Neural crest cell (in vitro differentiated cells): ENCODE measurements at places on chromosomes 1 and 21.

- DNase-seq = no peak
These were observed 45.0 kb upstream of the HOOK1 start for GRCh38 chr1:59769736-59770095.

GRCh38 chr1:109816975-109817535 lies 53.3 kb upstream of the EPS8L3 start:
- no peak for DNase-seq

DNA sequence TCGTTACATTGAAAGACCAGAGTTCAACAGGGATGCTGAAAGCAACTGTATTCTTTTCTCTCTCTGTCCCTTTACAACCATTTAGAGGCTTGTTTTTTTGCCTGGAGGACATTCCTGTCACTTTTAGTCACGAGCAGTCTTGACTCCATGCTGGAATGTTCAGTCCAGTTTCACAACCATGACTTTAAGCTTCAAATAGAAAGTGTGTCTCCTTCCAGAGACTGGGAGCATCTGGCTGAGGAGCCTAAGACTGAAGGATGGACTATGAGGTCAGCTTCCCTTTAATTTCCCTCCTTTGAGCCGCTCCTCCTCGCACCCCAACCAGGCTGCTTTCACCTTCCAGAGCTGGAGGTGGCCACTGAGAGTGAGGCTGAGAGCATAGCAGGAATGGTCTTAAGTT lies 10.5 kb upstream of the RYR2 start:
- no peak for DNase-seq

DNA sequence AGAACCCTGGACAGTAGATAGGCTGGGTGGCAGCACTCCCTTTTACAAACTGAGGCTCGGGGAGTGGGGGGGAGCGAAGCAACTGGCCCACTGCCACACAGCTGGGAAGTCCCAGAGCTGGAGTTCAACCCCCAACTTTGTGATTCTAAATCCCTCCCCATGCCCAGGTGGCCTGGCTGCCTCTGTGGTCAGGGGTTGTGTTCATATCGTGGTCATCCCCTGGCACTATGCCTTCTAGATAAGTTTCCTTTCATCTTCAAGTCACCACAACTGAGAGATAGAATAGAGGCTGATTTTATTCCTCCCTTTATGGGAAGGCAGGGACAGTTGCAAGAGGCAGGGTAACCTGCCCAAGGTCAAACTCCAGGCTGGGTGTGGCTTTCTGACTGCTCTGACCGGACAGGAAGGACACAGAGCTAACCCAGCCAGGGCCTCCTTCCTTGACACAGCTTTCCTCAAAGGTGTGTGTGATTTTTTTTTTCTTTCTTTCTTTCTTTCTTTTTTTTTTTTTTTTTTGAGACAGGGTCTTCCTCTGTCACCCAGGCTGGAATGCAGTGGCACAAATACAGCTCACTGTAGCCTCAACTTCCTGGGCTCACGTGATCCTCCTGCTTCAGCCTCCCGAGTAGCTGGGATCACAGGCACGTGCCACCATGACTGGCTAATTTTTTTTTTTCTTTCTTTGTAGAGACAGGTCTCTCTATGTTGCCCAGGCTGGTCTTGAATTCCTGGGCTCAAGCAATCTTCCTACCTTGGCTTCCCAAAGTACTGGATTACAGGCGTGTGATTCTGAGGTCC lies 18.4 kb upstream of the TNFRSF1B start:
- DNase-seq = no peak

GRCh38 chr1:223129229-223129901 lies 13.7 kb downstream of the TLR5 start:
- DNase-seq = peak; percentile 87

DNA sequence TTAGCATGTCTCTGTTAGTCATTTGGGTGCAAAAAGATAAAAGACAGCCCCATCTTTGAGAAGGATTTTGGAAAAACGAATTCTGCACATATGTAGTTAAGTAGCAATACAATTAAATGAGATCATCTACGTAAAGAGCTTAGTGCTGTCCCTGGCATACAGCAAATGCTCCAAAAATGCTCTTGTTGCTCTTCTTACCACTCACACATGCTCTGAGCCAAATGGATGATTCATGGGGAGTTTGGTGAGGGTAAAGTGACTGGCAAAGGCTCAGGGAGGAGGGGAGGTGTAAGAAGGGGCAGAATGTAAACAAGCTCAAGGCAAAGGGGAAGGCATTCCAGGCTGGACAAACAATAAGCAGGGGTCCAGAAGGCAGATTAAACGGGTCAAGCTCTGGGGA lies 191.9 kb downstream of the AK5 start:
- DNase-seq = no peak

- no peak for DNase-seq
These were observed 89.7 kb upstream of the RUNX1 start for GRCh38 chr21:35138665-35139381.

GRCh38 chr1:245000872-245001188 lies 136.5 kb upstream of the HNRNPU start:
- DNase-seq = no peak

DNA sequence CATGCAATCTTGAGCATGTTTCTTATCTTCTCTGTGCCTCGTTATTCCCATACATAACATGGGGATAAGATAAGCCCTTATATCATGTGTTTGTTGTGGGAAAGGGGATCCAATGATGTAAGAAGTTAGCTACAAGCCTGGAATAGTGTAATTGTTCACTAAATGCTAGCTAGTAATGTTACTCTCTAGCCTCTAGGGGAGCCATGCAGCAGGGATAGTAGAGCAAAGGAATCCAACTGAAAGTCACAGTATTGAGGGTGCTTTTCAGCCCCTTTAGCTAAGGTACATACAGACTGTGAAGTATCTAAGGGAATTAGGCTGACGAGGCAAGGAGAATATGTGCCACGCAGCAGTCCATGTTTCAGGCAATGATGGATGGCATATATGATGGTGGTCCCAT lies 46.9 kb downstream of the IL23R start:
- DNase-seq = no peak

DNA sequence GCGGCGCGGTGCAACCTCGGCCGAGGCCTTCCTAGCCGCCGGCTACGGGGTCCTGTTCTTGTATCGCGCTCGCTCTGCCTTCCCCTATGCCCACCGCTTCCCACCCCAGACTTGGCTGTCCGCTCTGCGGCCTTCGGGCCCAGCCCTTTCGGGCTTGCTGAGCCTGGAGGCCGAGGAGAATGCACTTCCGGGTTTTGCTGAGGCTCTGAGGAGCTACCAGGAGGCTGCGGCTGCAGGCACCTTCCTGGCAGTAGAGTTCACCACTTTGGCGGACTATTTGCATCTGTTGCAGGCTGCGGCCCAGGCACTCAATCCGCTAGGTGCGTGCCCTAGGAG lies 379 bp downstream of the PPCS start:
- DNase-seq = peak; percentile 38

DNA sequence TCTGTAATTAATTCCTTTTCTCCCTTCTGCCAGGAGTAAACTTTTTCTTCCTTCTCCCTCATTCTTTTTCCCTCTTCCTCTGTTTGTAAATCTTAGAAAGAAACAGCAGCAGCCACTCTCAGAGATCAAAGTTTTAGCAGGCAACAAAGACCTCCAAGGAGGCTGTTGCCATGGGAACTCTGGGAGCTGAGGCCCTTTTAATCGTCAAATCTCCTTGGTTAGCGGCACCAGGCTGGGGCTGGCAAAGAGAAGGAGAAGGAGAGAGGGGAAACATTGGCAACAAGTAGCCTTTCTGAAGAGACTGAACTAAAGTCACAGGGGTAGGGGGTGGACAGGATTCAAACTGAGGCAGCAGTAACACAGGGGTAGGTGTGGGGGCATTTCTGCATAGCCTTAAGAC lies 25.2 kb downstream of the ILDR2 start:
- peak; percentile 33 for DNase-seq

GRCh38 chr1:37901191-37901892 lies 42.0 kb upstream of the MTF1 start:
- no peak for DNase-seq

GRCh38 chr1:100404821-100405220 lies 52.5 kb downstream of the CDC14A start:
- no peak for DNase-seq

DNA sequence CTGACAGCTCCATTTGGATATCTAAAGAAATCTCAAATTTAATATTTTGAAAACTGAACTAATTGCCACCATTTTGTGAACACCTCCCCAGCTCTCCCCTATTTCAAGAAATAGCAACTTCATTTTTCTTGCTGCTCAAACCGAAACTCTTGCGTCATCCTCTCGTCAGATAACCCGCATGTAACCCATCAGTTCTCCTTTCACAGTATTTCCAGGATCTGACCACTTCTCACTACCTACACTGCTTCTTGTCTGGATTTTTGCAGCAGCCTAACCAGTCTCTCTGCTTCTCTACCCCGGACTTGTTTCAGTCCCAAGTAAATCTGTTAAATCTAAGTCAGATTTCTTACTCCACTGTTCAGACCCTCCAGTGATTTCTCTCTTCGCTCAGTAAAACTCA lies 75.6 kb downstream of the MTR start:
- no peak for DNase-seq

DNA sequence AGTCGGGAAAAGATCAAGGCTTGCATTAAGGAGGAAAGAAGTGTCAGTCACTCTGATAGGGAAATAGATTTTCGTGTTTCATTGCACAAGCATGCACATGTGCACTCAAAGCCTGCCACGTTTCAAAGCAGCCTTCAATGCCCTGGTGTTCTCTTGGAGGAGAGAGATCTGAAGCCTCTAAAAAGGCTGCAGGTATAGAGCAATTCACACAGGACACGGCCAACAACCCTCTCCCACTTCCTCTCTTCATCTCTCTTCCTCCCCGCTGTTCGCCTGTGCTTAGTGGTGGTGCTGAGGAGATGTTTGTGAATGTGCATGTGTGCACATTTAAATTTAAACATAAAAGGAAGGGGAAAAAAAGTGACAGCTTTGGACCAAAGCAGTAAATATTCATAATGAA lies 117.7 kb downstream of the NUF2 start:
- no peak for DNase-seq

- no peak for DNase-seq
These were observed 2.5 kb downstream of the MYBPH start for GRCh38 chr1:203173011-203173555.
